MCF 10A (cell line): ENCODE measurements at places on chromosomes 13 and 19.
A peak's percentile ranks its signal among the peaks of the same experiment; 100 is the strongest.

DNA sequence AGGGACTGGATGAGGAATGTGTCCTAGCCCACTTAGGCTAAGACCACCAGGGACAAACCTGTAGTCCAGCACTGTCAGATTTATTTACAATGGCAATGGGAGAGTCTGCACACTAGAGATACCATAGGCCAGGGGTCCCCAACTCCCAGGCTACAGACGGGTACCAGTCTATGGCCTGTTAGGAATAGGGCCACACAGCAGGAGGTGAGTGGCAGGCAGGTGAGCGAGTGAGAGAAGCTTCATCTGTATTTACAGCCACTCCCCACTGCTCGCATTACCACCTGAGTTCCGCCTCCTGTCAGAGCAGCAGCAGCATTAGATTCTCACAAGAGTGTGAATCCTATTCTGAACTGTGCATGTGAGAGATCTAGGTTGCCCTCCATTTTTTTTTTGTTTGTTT is 2.4 kb downstream of the THAP8 start:
- no peaks in the 10 kb centered on the region for H3K36me3 ChIP-seq
- H3K4me3 ChIP-seq = no peak overlapping the region
- peaks cover 7% of the 10 kb centered on the region for H3K4me1 ChIP-seq
- no peak overlapping the region for H3K27ac ChIP-seq
- no peaks in the 10 kb centered on the region for H3K27me3 ChIP-seq

- H3K4me3 ChIP-seq = peak within 1 kb of the TSS; percentile 100
- no peaks in the 10 kb centered on the region for H3K27me3 ChIP-seq
- DNase-seq = peak; percentile 13
- peaks cover 42% of the 10 kb centered on the region for H3K36me3 ChIP-seq
- H3K27ac ChIP-seq = peak within 1 kb of the TSS; percentile 99
These were observed at the start of gene MAP4K1 for GRCh38 chr19:38617764-38618589. MAP4K1 (minus strand) TSS chr19:38617953; CDS start chr19:38617895, 58 bp downstream.

DNA sequence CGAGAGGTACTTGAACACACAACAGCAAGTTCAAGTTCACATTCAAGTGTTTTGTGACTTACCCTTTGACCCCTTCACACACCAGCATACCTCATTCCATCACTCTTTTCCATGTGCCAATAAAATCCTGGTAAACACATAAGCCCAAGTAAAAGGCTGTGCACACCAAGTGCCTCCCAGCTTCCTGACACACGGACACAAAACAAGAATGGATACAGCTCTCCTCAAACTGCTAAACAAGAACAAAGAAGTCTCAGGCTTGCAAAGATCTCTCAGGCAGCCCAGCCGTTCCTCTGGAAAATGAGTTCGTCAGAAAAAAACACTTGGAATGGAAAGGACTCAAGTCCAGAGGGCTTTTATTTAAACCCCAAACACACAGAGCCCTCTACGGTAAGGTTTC is 83.7 kb downstream of the NUFIP1 start:
- no peaks in the 10 kb centered on the region for H3K27me3 ChIP-seq
- H3K27ac ChIP-seq = no peak overlapping the region
- no peak overlapping the region for H3K4me3 ChIP-seq
- no peaks in the 10 kb centered on the region for H3K36me3 ChIP-seq
- DNase-seq = no peak

- peaks cover 32% of the 10 kb centered on the region for H3K4me1 ChIP-seq
- DNase-seq = no peak
- H3K4me3 ChIP-seq = no peak overlapping the region
These were observed 393.0 kb downstream of the FOXO1 start for GRCh38 chr13:40273253-40274025.

- H3K27me3 ChIP-seq = no peaks in the 10 kb centered on the region
- no peak overlapping the region for H3K4me3 ChIP-seq
- peaks cover 15% of the 10 kb centered on the region for H3K4me1 ChIP-seq
- H3K27ac ChIP-seq = no peak overlapping the region
- no peaks in the 10 kb centered on the region for H3K36me3 ChIP-seq
- DNase-seq = no peak
These were observed 15.8 kb upstream of the ALOX5AP start for GRCh38 chr13:30719525-30719914.

DNA sequence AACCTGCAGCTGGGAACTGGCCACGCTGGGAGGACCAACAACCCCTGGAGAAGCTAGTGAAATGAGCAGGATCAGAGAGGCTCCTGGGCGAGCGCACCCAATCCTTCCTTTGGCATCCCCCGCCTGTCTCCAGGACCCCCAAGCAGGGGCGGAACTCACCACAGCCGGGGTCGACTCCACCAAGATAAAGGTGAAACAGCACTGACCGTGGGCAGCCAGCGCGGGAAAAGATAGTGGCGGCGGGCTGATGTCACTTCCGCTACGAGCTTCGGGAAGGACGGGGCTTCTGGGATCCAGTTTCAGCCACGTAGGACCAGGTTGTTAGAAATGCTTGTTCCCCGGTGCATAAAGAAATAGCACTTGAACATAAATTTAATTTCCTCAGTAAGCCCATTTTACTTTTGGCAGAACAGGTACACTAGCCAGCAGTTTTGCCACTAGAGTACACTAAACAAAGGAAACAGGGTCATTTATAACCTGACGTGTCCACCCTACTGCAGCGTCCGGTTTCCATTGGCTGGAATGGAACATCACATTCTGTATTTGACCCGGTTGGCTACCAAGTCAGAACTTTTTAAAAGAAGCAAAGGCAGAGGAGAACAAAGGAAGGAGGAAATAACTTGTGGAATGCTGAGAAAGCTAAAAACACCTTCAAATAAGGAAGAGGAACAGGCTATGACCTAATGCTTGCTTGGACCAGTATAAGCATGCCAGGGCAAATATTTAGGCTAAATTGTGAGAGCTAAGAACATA is 25.5 kb upstream of the ZNF562 start:
- no peak for DNase-seq
- H3K27ac ChIP-seq = no peak overlapping the region
- H3K36me3 ChIP-seq = no peaks in the 10 kb centered on the region
- H3K27me3 ChIP-seq = no peaks in the 10 kb centered on the region
- H3K4me1 ChIP-seq = no peaks in the 10 kb centered on the region

DNA sequence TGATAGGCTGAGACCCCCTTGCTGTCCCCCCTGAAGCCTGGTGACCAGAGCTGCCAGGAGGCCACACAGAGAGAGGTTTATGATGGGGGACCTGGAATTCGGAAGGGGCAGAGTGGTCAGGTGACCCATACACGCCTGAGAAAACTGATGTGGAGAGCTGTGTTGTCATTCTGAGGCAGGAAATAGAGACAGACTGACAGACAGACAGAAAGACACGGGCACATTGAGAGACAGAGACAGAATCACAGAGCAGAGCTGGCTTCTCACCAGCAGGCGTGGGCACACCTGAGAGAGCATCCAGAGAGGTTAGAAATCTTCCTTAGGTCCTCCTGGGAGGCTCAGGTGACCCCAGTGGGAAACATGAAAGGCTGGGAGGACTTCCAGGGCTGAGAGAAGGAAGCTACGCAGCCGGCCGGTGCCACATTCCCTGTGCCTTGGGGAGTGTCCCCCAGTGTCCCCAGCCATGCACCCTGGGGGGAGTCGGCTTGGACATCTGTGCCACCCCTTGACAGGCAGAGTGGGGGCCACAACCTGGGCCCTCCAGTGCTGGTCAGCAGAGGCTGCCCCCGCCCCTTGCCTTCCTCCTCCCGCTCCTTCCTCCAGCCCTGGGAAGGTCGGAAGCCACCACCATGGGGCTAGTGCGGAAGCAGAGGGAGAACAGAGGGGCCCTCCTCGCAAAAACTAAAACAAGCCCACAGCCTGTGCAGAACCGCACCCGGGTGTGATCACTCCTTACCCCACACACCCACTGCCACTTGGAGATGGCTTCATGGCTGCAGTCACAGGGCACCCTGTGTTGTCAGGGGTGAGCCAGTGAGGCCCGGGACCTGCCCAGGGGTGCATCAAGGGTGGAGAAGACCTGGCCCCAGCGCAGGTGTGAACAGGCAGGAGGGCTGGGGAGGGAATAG is 2.2 kb downstream of the FFAR1 start:
- H3K4me1 ChIP-seq = peaks cover 4% of the 10 kb centered on the region
- H3K4me3 ChIP-seq = no peak overlapping the region
- DNase-seq = no peak
- no peaks in the 10 kb centered on the region for H3K36me3 ChIP-seq

DNA sequence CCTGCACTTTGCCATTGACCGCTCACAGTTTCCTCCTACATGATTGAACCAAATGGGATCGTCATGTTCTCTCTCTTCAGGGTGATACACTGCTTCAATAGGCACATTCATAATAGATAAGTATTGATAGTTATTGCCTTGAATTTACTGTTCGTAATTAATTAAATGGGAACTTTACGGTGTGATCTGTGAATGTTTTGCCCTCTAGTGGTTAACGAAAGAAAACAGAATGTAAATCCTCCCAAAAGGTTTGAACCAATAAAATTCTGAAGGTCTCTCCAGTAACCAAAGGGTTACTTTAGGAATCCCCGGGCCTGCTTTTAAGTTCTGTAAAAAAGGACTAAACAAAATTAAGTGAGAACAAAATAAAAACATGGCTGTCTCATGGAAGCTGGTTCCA is 389.3 kb downstream of the DACH1 start:
- DNase-seq = peak; percentile 8
- H3K4me1 ChIP-seq = no peaks in the 10 kb centered on the region
- H3K4me3 ChIP-seq = no peak overlapping the region
- H3K27ac ChIP-seq = no peak overlapping the region
- peaks cover 55% of the 10 kb centered on the region for H3K27me3 ChIP-seq
- H3K36me3 ChIP-seq = no peaks in the 10 kb centered on the region

DNA sequence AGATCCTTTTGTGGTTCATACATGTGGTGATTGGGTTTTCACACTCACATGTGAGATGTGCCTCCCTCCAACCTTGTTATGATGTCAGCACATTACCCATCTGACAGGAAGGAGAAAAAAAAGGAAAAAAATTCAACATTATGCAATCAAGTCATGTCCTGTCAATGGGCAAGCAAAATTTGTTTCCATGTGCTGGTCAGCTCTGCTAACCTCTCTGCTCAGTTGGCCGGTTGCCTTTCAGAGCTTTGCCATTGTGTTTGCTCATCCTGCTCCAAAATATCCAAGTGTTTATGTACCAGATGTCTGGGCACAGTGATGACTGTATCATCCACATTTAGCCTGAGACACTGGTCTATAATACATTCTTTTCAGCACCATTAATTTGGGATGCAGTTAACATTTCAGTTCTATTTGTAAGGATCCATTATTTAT is 27.0 kb upstream of the METTL21C start:
- no peak overlapping the region for H3K4me3 ChIP-seq
- no peaks in the 10 kb centered on the region for H3K36me3 ChIP-seq
- peak; percentile 28 for DNase-seq
- no peaks in the 10 kb centered on the region for H3K27me3 ChIP-seq
- no peak overlapping the region for H3K27ac ChIP-seq

DNA sequence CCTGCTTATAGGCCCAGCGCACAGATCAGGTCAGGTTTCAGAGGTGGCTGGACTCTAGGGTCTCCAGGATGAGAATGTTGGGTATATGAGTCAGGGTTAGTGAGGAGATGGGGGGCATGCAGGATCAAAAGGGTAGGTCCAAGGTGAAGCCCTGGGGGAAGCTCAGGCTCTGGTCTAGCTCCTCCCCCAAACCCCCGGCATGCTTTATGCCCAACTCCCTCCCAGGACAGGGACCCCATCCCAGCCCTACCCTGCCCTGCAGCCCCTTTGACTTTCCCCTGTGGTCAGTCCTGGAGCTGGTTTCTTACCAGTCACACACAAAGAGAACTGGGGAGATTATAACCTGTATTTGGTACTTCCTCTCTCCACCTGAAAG is 9.8 kb upstream of the CEACAM18 start:
- H3K36me3 ChIP-seq = no peaks in the 10 kb centered on the region
- H3K4me1 ChIP-seq = no peaks in the 10 kb centered on the region
- H3K27me3 ChIP-seq = no peaks in the 10 kb centered on the region
- DNase-seq = no peak
- no peak overlapping the region for H3K27ac ChIP-seq

GRCh38 chr13:111572956-111573761 is 252.7 kb downstream of the TEX29 start:
- H3K27me3 ChIP-seq = no peaks in the 10 kb centered on the region
- no peak for DNase-seq
- H3K36me3 ChIP-seq = no peaks in the 10 kb centered on the region
- no peaks in the 10 kb centered on the region for H3K4me1 ChIP-seq
- H3K27ac ChIP-seq = no peak overlapping the region
- H3K4me3 ChIP-seq = no peak overlapping the region

GRCh38 chr13:39035799-39036198 is 2.1 kb downstream of the PROSER1 start:
- peak overlapping the region; percentile 97 for H3K4me3 ChIP-seq
- peaks cover 6% of the 10 kb centered on the region for H3K4me1 ChIP-seq
- peak overlapping the region; percentile 35 for H3K27ac ChIP-seq

DNA sequence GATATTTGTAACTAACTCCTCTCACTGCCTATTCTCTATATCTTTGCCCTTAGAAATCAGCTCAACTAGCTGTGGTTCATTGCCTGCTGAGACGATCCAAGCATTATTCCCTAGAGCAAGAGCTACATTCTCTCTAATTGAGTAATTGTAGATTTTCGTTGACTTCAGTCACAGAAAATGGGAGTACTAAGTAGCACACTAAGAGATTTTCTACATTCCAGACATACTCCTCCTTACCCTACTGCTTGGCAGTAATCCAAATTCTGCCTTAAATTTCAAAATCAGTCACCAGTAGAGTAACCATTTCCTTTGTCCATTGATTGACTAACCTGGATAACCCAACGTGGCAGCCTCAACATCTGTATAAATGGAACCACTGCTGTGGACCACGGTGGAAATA is 1786.8 kb downstream of the SLITRK5 start:
- peak; percentile 74 for DNase-seq
- peak overlapping the region; percentile 59 for H3K27ac ChIP-seq
- no peak overlapping the region for H3K4me3 ChIP-seq

DNA sequence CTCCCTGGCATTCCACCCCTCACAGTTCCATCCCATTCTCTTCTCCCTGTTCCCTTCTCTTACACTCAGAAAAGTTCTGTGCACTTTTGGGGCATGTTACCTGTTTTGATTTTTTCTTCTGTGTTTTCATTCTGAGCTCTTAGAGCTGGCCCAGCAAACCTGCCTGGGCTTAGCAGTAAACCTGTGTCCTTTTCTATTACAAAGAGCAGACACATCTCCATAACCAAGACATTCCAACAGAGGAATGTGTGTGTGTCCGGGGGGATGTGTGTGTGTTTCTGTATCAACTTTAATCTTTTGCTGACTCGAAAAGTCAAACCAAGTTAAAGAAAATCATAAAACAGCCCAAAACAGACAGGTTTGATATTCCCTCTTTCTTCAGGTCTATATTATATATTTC is 49.1 kb upstream of the SOX21 start:
- no peak overlapping the region for H3K4me3 ChIP-seq
- no peak overlapping the region for H3K27ac ChIP-seq
- DNase-seq = no peak
- H3K36me3 ChIP-seq = peaks cover 6% of the 10 kb centered on the region

- no peaks in the 10 kb centered on the region for H3K27me3 ChIP-seq
- H3K4me1 ChIP-seq = no peaks in the 10 kb centered on the region
- DNase-seq = peak; percentile 77
- H3K36me3 ChIP-seq = peaks cover 14% of the 10 kb centered on the region
- H3K4me3 ChIP-seq = peak overlapping the region; percentile 74
These were observed 1.2 kb upstream of the KLF16 start for GRCh38 chr19:1864480-1865171.

- no peak overlapping the region for H3K4me3 ChIP-seq
- no peaks in the 10 kb centered on the region for H3K4me1 ChIP-seq
- no peak overlapping the region for H3K27ac ChIP-seq
- peaks cover 24% of the 10 kb centered on the region for H3K27me3 ChIP-seq
- no peaks in the 10 kb centered on the region for H3K36me3 ChIP-seq
These were observed 2316.2 kb upstream of the PCDH20 start for GRCh38 chr13:63731896-63732295.
